ENCODE measurements at places on chromosomes 1 and 21.

GRCh38 chr1:205475855-205476254, 20.0 kb upstream of the BLACAT1 start:
- DNase-seq, result no peak

DNA sequence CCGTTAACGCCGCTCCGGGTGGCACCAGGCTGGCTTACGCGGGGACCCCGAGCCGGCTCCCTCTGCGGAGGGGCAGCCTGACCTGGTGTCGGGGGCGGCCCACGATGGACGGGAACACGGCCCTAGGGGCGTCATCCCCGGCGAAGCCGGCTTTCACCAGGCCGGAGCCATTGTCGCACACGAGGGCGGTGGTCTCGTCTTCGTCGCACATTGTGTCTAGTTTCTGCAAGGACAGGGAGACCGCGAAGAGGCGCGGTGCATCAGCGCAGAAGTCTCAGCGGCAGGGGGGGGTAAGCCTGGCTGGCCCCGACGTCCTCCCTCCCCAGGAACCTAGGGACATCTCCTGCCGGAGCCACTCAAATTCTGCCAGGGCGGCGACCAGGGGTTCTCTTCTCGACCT, 989 bp downstream of the ACTA1 start:
- DNase-seq, result no peak

DNA sequence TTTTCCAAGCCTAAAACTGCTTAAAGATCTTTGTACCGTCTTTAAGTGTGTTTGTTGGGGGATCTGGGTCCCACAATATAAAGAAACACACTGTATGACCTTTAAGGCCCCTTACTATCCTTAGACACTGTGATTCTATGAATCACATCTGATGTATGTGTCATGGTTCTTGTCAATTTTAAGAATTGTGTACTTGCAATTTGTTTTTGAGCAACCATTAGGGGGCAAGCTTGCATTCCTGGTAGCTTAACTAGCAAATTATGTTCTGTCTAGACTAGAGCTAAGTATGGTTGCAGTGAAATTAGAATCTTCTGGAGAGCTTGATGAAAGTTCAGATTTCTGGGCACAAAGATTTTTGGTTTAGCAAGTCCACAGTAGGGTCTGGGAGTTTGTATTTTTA, 219.5 kb downstream of the TPR start:
- DNase-seq, result no peak

- no peak for DNase-seq
These were observed 1539.6 kb downstream of the BRINP3 start for GRCh38 chr1:188937965-188938551.

DNA sequence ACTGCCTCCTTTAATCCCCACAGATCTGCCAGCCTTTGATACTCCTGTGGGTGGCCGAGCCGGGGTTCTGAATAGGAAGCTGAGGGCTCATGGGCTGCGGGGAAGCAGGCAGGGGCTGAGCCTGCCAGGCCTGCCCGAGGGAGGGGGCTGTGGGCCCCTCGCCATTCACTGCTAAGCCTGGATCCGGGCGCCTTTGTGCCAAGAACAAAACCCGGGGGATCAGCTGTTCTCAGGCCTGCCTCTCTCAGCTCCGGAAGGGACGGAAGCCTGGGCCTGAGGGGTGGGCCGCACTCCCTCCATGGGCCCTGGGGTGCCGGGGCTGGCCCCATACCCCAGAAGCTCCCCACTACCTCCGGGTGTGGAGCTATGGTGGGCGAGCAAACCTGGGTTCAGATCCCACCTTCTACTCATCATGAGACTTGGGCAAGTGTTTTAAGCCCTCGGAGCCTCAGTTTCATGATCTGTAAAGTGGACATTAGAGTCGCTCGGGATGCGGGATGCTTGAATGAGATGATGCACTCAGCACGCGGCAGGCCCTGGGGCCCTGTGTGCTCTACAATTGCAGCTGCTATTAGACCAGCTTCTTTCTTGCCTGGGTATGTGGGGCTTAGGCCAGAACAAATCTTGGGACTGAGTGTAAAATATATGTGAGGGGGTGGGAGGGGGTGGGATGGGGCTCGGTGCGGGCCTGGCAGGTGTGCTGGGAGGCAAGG, 19.2 kb upstream of the EPHA2 start:
- no peak for DNase-seq

DNA sequence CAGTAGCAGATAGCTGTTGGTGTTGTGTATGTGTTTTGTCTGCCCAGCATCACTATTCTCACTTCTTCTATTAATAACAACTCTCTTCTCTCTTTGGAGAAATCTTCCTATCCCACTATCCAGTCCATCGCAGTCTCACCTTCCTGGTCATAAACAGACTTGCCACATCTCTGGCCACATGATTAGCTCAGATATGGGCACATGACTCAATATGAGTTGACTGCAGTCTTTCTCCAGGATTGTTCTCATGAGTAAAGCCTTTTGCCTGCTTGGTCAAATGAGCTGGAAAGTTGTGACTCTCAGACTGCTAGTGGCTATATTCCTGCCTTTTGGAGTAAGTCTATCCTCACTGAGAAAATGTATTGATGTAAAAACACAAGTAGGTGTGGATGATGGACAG, 32.9 kb upstream of the TADA1 start:
- DNase-seq, result no peak

DNA sequence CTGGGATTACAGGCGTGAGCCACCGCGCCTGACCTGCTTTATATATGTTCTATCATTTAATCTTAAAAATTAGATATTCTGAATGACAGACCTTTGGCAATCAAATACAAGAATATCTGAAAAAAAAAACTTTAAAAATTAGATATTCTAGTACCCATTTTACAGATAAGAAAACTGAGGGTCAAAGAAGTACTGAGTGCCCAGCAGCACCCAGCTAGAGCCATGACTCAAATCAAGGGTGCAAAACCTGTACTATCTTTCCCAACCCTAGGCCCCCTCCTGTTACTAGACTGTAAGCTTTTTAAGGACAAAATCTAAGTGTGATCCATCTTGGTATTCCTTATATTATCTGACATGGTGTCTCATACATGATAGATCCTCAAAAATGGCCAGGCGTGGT, 8.3 kb downstream of the ARHGAP30 start:
- no peak for DNase-seq

DNA sequence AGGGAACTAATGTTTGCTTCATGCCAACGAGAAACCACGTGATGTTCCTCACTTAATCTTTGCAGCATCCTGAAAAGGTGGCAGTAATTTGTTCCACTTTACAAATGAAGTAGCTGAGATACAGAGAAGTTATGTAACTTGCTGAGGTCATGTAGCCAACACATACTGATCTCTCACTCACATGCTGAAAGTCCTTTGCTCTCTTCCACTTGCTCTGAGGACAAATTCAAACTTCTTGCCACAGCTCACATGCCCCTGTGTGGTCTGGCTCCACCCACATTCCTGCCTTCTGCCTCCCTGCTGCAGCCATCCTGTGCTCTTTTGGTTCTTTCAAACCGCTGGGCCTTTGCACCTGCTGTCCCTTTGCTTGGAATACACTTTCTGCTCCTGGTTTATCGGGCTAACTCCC, 55.4 kb downstream of the TMCO4 start:
- no peak for DNase-seq

DNA sequence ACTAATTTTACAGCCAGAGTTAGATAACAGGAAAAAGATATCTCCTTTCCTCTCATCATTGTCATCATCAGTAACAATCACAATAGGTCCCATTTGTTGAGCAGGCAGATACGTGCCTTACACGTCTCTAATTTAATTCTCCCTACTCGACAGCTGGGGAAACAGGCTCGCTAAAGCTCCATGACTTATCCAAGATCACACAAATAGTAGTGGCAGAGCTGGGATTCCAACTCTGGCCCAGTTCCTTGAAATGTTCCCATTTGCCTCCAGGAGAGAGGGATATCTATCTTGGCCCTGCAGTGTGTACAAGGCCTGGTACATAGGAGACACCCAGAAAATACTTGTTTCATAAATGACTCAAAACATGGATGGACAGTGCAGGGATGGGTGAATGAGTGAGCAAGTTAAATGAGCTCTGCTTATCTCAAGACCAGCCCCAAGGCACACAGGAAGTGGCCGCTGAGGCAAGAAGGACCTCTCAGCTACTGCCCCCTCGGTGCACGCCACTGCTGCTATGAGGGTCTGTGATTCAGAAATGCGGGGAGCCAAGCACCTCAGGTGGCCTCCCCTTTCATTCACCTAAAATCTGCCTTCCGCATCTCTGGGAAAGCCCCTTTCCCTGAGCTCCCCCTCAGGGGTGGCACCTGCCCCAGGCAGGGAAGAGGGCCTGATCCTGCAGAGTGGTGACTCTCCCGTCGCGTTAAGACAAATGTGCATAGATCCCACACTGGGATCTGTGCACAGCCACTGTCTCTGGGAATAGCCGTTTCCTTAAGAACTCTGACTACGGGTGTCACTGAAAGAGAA, 3.6 kb downstream of the KCNN3 start:
- DNase-seq, result no peak

GRCh38 chr1:234710381-234710780, 100.4 kb upstream of the IRF2BP2 start:
- no peak for DNase-seq

- no peak for DNase-seq
These were observed 33.6 kb downstream of the SOAT1 start for GRCh38 chr1:179327196-179327595.

DNA sequence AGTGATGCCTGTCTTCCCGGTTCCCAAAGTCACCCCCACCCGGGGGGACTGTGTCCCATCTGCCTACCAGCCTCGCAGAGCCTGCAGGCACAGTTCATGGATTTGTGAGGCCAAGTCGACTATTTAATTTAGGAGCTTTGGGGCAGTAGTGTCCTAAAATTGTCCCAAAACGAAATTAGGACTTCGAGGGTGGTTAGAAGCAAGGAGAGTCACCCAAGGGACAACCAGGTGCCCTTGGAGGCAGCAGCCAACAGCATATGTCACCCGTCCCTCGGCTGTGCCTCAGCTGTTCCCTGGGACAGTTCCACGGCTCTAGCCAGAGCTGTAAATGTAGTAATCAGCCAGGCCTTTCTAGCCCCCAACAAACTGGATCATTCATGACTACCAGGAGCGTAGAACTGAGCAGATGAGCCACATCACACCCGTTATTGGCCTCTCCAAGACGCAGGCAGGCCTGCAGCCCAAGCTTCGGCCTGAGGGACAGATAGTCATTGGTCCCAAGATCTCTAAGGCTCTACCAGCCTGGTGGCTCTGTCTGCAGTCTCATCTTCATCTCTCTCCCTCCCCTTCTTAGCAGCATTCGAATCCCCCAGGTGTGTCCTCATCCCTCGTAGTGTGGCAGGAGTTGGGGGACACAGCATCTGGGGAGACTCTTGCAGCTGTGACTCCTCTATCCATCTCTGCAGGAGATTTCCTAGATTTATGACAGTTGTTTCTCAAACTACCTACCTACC, 2.9 kb downstream of the PAX7 start:
- no peak for DNase-seq

DNA sequence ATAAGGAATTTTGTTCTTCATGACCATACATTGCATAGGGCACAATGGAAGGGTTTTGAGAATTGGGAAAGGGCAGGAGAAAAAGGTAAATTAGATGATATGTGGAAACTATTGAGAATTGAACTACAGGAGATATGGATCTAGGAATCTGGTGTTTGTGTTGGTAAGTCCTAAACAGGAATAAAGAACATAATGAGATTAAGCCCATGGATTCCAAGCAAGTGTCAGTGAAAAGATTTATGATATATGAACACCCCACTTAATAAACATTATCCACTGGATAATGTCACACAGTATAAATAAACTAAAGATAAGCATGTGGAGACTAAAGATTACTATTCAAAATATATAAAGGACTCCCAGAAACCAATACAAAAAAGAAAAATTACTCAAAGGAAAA, 98.2 kb downstream of the TNFSF18 start:
- no peak for DNase-seq

DNA sequence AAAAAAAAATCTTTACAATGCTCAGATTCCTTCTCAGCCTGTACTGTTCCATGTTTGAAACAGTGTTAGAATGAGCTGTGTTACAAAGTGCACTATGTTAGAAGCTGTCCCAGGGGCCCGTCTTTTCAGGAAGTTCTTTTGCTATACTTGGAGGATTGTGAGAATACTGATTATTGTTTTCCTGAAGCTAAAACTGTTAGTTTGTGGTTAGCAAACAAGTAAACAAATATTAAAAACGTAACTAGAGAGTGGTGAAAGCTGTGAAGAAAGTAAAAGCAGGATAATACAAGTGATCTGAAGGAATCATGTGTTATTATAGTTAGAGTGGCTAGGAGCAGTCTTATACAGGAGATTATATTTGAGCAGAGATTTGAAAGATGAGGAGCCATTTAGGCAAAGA, 35.6 kb downstream of the CAMSAP2 start:
- DNase-seq, result no peak

- no peak for DNase-seq
These were observed 38.5 kb downstream of the DISC1 start for GRCh38 chr1:231665101-231665500.

GRCh38 chr1:165945911-165946310, 118.5 kb downstream of the UCK2 start:
- no peak for DNase-seq

GRCh38 chr1:111739925-111740765, 950 bp upstream of the INKA2 start:
- DNase-seq, result peak; percentile 32

- DNase-seq, result no peak
These were observed 396.6 kb downstream of the BRINP2 start for GRCh38 chr1:177567393-177567792.

DNA sequence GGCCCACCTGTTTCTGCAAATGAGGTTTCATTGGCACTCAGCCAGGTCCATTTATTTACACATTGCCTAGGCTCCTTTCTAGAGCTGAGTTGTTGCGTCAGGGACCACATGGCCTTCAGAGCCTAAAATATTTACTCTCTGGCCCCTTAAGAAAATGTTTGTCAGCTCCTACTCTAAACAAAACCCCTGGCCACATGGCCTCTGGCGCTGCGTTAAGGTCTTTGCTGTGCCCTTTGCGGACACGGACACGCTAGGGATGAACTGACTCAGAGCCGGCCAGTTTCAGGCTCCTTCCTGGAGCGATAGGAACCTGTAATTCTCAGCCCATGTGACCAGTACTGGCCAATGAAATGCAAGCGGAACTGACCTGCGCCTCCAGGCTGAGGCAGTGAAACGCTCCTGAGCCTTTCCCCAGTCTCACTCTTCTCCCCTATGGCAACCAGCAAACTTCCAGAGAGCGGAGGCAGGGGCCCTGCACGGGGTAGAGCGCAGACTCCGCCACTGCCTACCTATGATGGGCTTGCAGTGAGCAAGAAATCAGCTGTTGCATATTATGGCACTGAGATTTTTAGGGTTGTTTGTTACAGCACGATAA, 160.3 kb downstream of the ETS2 start:
- DNase-seq, result no peak

- DNase-seq, result no peak
These were observed 237.0 kb downstream of the PTPRU start for GRCh38 chr1:29473161-29473855.

All from activated CD4-positive, alpha-beta T cell treated with anti-CD3 and anti-CD28 coated beads, Interleukin-2, amount 50 U/mL, for 48 hours (primary cell).